ENCODE measurements at places on chromosomes 12 and 14.

- DNase-seq, result no peak
Measured at GRCh38 chr14:104665114-104665656, 24.2 kb upstream of the INF2 start.

- peak; percentile 7 for DNase-seq
Measured at GRCh38 chr14:35438910-35439713, 34.6 kb upstream of the NFKBIA start.

- no peak for DNase-seq
Measured at GRCh38 chr14:70415788-70416187, 1.1 kb downstream of the SYNJ2BP start.

- no peak for DNase-seq
Measured at GRCh38 chr12:124194893-124195566, 99.9 kb upstream of the RFLNA start.

DNA sequence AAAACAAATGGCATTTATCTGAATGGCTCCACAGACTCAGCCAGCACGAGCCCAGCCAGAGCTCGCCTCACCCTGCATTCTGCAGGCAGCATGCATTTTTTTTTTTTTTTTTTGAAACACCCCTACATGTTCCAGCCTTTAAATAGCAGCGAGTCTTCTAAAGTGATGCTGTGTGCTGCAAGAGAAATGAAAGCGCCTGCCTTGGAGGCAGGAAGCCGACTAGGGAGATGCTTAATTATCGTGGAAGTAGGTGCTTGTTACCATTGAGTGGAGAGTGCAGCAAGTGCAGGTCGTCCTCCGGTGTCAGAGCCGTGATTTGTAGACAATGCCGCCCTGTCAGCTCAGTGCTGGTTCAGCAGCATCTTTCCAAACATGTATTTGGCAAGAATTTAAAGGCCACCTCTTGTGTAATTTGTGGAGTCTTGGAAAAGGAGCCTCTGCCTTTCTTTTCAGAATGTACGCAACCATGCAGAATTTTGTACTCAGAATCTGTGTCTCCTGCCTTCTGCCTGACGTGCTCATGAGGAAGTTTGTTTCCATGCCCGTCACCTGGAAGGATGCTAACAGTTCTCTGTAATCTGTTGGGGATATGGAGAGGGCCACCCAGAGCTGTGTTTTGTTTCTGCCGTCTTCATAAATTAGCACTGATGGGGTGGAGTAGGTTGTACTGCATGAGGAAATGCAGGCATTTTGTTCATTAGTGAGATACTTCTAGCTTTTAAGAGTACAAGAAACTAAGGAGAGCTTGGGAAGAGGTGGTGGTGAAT lies 345.9 kb upstream of the RGS6 start:
- no peak for DNase-seq

DNA sequence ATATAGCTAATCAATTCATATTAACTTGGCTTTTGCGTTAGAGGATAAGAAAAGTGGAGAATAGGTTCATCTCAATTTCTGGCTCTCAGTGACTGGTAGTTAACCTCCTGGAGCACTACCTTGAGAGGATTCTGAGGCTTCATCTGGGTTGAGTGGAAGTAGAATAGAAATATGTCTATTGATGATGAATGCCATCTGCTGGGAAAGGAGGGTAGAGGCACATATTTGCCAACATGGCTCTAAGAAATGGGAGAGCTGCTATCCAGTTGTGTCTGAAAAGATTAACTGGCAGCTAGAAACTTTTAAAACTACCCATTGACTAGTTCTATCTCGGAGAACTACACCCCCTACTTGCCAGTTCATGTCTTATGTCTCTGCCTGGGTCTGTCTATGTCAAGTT lies 530.1 kb downstream of the NRXN3 start:
- no peak for DNase-seq

DNA sequence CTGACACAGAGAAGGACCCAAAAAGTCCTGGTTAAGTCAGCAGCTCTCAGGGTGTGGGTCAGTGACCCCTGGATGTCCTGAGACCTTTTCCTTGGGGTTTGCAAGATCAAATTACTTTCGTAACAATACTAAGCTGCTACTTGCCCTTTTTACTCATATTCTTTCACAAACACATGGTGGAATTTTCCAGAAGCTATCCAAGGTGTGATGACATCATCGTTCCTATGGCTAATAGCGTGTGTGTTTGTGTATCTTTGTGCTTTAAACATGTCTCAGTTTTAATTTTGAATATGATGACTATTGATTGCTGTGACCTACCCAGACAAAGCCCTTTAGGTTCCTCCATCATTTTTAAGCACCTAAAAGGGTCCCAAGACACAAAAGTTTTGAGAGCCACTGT lies 176.2 kb downstream of the PHETA1 start:
- DNase-seq, result no peak
